Frontal cortex (tissue), 4 donors: ENCODE measurements at places on chromosomes 7 and 10.

- DNase-seq = no peak
Measured at GRCh38 chr7:41731493-41732435, 28.9 kb upstream of the INHBA start.

GRCh38 chr7:106376026-106376799 lies 91.4 kb upstream of the NAMPT start:
- DNase-seq = no peak

- DNase-seq = no peak
Measured at GRCh38 chr10:95758351-95759025, 2.5 kb downstream of the ENTPD1 start.

DNA sequence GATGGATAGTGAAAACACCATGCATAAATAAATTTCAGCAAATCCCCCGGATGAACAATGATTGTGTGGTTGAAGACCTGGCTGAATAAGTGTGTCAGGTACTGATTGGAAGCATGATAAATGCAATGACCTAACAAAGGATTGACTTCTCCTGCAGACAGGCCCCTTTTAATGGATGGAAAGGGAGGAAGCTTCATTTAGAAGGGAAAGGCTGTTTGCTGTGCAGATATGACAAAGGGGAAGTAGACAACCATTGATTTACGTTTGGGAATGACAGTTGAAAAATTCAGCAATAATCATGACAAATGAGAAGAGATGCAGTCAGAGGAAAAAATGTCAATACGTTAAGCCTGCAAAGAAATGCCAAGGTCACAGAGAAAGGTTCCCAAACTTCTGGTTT lies 503.8 kb downstream of the LRMDA start:
- no peak for DNase-seq

DNA sequence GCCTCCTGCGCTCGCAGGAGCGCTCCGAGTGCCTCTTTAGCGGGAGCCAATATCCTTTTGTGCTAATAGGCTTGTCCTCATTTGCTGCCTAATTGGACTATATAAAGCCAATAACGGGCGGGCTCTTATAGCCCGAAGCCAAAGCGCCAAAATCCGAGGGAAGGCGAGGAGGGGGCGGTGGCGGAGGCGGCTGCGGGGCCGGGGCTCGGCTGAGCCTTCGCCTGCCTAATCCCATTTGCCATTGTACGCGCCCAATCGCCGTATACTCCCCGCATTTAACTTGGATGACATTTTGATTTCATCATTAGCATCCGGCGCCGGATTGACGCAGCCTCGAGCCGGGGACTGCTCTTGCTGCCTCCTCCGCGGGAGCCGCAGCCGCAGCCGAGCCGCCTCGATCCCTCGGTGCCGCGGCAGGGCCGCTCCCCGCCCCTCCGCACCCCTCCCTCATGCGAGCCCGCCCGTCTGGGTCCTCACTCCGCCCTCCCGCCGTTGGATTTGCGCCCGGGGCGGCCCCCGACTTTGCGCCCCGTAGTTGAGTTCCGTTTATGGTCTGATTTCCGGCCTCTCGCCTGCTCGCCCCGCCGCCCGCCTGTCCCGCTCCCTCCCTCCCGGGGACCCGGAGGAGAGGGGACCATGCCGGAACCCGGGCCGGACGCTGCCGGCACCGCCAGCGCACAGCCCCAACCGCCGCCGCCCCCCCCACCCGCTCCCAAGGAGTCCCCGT lies at the start of gene HMX3:
Gene HMX3 (plus strand): TSS at position 556 of the 727 bp plus-strand sequence. CDS start 81 bp downstream, at position 637.
- DNase-seq = no peak
